DMS79 (cell line): ENCODE measurements at places on chromosomes 7 and 10.

DNA sequence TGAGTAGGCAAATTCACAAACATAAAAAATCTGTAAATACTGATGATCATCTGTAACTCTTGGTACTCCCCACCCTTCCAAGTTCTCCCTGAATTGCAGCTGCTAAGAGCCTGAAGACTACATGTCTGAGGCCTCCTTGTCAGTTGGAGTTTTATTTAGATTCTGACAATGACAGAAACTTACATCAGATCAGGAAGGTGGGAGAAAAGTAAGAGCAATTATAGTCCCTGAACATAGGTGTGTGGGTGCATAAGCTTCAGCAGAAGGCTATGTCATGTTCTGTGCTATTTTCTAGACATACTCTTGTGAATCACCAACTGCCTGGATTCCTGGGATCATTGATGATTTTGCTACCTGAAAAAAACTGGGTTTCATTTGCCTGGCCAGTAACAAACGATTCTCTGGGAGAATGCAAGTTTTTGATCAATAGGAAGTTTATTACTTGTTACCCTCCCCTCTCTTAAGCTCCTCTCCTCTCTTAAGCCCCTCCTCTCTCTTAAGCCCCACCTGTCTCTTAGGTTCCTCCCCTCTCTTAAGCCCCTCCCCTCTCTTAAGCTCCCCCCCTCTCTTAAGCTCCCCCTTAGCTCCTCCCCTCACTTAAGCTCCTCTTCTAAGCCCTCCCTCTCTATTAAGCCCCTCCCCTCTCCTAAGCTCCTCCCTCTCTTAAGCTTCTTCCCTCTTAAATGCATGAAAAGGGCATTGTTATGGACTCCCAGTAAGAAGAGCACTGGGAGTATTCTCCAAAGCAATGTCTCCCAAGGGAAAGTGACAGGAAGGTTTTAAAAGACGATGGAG is 1183.4 kb upstream of the AUTS2 start:
- no peak for DNase-seq

DNA sequence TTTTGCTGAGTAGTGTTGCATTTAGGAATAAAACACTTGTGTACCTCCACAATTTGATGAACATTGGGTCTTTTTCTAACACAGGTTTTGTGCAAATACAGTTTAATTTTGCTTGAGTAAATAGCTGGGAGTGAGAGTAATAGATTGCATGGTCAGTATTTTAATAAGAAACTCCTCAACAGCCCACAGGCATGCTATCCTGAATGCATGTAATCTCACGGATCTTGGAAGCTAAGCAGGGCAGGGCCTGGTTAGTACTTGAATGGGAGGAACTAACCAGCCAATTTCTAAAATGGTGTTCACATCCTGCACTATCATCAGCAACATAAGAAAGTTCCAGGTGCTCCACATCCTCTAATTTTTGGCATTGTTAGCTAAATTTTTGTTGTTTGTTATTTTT is 685.4 kb upstream of the MBL2 start:
- DNase-seq: no peak

- no peak for DNase-seq
Measured at GRCh38 chr7:42445691-42446090, 208.7 kb upstream of the GLI3 start.

GRCh38 chr7:604884-605531 is 85.4 kb upstream of the PDGFA start:
- DNase-seq: no peak

GRCh38 chr7:155670521-155670920 is 26.1 kb downstream of the RBM33 start:
- peak; percentile 19 for DNase-seq

DNA sequence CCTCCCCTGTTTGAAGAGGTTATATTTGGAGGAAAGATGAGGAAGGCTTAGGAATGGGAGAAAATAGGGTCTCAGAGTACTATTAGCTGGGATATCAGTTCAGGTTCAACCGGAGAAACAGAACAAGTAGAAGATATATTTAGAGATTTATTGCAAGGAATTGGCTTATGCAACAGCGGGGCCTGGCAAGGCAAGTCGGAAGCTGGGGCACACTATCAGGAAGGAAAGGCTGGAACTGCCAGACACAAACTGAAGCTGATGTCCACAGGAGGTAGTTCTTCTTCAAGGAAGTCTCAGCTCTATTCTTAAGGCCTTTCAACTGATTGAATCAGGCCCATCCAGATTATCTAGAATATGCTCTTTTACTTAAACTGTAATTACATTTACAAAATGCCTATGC is 939.6 kb upstream of the C7orf33 start:
- no peak for DNase-seq

GRCh38 chr10:62900829-62901571 is 84.8 kb upstream of the EGR2 start:
- no peak for DNase-seq

- no peak for DNase-seq
Measured at GRCh38 chr10:99172128-99172738, 63.4 kb downstream of the HPSE2 start.

- no peak for DNase-seq
Measured at GRCh38 chr7:154631162-154631561, 371.8 kb downstream of the PAXIP1 start.

GRCh38 chr10:78715435-78715834 is 353.3 kb upstream of the ZMIZ1 start:
- no peak for DNase-seq
